Activated T-helper 17 cell treated with anti-CD3 and anti-CD28 coated beads, Interleukin-2, amount 50 U/mL, for 72 hours (primary cell): ENCODE measurements at places on chromosomes 7 and 10.
A peak's percentile ranks its signal among the peaks of the same experiment; 100 is the strongest.

DNA sequence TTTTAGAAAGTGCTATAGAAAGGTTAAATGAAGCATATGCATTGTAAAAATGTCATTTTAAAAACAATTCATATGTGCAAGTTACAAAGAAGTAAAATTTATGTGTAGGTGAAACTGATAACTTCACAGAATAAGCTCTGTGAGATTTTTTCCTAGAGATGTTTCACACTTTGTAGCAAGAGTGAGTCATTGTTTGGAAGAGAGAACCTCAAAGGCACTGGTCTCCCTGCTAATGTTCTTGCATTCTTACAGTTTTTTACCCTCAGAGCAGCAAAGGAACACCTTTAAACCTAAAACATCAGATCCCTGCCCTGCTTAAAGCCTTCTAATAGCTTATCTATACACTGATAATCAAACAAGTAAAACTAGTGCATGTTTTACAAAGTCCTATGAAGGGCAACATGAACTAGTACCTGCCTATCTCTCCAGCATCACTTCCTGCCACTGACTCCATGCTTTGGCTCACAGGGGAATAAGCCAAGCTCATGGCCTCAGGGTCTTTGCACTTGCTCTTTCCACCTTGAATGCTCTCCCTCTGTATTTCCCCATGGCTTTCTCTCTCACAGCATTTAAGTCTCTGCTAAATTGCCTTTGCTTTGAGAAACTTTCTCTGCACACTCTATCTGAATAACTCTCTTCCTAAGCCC is 997.0 kb downstream of the GATA3 start:
- H3K36me3 ChIP-seq, result no peaks in the 10 kb centered on the region
- H3K27me3 ChIP-seq, result no peaks in the 10 kb centered on the region
- H3K4me1 ChIP-seq, result peaks cover 5% of the 10 kb centered on the region
- no peak overlapping the region for H3K4me3 ChIP-seq
- H3K27ac ChIP-seq, result no peak overlapping the region

DNA sequence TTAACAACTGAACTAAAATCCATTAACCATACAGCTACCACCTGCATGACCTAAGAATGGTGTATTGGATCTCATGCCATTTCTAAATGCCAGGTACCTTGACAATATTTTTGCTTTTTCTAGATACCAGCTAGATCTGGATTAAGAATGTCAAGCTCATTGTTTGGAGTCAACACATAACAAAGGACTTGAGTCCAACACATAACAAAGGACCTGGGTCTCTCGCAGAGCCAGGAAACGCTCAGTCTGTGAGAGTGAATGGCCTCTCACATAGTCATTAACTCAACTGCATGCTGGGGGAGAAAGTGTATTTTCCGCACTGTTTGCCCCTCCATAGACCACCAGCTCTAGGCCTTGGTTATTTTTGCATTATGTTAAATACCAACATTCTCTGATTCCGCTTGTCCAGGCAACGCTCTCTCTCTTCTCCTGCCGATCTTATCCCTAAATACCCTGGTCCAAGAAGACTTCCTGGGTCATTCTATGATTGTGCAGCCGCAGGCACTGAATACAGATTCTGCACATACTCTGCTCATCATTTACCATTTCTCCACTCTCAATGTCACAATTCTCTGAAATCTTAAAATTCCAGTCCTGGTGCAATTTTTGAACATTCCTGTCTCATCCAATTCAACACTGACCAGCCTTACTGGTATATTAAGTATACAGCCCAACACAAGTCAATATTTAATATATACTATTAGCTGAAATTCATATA is 31.2 kb downstream of the ITIH5 start:
- no peak overlapping the region for H3K27ac ChIP-seq
- H3K36me3 ChIP-seq, result no peaks in the 10 kb centered on the region
- peaks cover 24% of the 10 kb centered on the region for H3K27me3 ChIP-seq
- H3K4me3 ChIP-seq, result no peak overlapping the region
- no peak for ATAC-seq

DNA sequence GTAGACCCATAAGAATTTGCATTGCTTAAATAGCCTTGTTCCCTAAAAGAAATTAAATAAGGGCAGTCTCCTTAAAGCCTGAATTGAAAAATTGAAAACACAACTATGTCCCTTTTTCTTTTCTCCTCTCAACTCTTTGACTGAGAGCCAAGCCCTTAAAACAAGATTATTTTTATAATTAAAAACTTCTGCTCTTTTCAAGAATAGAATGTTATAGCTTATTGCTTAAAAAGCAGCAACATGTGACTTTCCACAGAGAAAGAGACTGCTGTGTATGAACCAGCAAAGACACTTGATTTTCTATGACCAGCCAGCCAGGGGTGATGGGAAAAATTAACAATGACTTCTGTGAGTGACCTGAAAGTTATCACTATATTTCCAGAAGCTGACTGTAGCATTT is 295.2 kb upstream of the CELF2 start:
- H3K4me1 ChIP-seq, result no peaks in the 10 kb centered on the region
- H3K27me3 ChIP-seq, result peaks cover 13% of the 10 kb centered on the region
- H3K27ac ChIP-seq, result no peak overlapping the region
- ATAC-seq, result no peak
- no peaks in the 10 kb centered on the region for H3K36me3 ChIP-seq

- no peak overlapping the region for H3K4me3 ChIP-seq
- no peak for ATAC-seq
- peaks cover 5% of the 10 kb centered on the region for H3K36me3 ChIP-seq
Measured at GRCh38 chr7:35250941-35251340, 3.0 kb downstream of the TBX20 start.

GRCh38 chr10:103661198-103661950 is 167.9 kb downstream of the NEURL1 start:
- no peaks in the 10 kb centered on the region for H3K36me3 ChIP-seq
- H3K4me3 ChIP-seq, result peak overlapping the region; percentile 81
- peak overlapping the region; percentile 70 for H3K27ac ChIP-seq
- H3K4me1 ChIP-seq, result peaks cover 4% of the 10 kb centered on the region
- ATAC-seq, result peak; percentile 65

DNA sequence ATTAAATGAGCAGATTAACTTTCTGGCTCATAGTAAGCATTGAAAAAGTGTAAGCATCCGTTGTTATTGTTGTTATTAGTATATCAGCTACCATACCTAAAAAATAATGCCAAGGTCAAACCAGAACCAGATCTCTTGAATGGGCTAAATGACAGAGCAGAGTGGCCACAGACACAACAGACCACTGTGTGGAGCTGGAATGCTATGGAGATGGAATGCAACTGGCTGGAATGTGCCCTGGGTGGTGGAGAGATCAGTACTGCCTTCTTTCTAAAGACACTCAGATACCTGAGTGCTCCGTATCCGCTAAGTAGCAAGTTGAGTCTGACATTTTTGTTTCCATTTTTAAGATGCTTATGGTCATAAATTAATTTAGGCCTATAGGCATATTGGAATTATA is 20.5 kb upstream of the DNAJB12 start:
- H3K36me3 ChIP-seq, result no peaks in the 10 kb centered on the region
- no peak for ATAC-seq
- peaks cover 12% of the 10 kb centered on the region for H3K4me1 ChIP-seq
- H3K27me3 ChIP-seq, result no peaks in the 10 kb centered on the region
- H3K4me3 ChIP-seq, result no peak overlapping the region
- no peak overlapping the region for H3K27ac ChIP-seq
